ENCODE measurements at places on chromosomes 2 and 18.

DNA sequence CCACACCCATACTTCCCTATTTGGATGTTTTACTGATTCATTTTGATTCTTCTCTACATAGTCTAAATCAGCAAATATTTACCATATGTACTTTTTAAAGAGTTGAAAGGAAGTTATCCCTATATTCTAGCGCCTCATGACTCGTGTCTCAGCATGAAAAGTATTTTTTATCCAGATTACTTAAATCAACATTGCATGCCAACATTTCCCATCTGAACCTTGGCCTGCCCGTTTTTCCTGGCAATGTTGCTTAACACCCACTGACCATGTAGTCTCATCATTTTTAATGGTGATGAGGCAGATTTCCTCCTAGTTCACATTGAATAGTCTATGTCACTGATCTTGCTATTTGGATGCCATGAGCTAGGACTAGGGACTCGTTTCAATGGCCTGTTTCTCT lies 13.2 kb upstream of the SCYGR5 start:
- no peak for DNase-seq

DNA sequence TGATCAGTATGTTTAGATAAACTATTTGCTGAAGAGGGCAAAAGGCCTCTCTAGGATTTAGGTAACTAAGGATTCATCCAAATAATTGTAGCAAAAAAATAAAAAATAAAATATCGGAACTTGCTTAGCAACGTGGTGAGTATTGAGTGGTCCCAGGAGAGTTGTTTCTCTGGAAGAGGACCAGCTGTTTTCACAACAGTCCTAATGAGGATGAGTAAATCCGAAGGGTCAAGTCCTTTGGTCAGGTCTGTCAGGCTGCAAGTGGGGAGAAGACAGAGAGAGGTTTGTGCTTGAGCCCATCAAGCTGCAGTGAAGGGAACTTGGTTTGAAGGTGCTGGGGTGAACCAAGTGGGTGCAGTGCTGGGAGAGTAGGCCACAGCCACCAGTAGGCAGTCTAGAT lies 539.2 kb downstream of the SLC4A3 start:
- no peak for DNase-seq

DNA sequence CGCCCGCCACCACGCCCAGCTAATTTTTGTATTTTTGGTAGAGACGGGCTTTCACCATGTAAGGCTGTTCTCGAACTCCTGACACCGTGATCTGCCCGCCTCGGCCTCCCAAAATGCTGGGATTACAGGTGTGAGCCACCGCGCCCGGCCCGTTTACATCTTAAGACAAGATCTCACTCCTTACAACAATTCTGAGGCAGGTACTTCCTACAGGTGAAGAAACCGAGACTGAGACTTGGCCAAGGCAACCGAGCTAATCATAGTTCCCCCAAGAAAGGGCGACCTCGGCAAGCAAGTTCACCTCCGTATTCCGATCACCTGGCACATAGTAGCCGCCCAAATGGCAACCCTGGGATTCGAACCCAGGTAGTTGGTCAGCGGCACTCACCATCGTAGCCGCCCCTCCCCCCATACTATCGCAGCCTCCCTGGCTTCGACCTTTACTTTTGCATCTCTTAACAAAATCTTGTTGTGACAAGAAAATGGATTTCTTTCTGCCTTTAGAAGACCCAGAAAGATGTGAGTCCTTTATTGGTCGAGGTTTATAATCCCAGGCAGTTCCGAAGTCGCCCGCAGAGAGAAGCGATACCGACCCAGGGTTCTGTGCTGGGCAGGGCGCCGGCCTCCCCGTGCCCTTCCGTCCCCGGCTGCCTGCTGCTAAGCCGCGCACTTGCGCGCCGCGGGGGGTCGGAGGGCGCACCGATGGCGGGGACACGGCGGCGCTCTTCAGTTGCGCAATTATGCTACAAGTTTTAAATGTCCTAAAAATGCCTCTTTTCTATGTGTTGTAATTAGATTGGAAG lies 1.1 kb upstream of the FZD5 start:
- DNase-seq, result no peak

DNA sequence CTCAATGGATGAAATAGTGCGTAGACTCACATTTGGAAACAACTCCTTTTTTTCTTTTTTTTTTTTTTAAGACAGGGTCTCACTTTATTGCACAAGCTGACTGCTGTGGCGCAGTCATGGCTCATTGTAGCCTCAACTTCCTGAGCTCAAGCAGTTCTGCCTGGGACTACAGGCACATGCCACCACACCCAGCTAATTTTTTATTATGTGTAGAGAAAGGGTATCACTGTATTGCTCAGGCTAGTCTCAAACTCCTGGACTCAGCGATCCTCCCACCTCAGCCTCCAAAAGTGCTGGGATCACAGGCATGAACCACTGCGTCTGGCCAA lies 17.4 kb downstream of the HAT1 start:
- no peak for DNase-seq

GRCh38 chr18:34050661-34051060 lies 174.1 kb downstream of the NOL4 start:
- DNase-seq, result no peak

GRCh38 chr2:157271590-157272203 lies 14.2 kb downstream of the GALNT5 start:
- no peak for DNase-seq

All from SK-MEL-5 (cell line).